ENCODE measurements at places on chromosomes 1 and 21.

GRCh38 chr1:18693256-18694098, 62.8 kb downstream of the PAX7 start:
- DNase-seq = no peak

GRCh38 chr1:33548319-33548718, 75.9 kb downstream of the ZSCAN20 start:
- DNase-seq = no peak

DNA sequence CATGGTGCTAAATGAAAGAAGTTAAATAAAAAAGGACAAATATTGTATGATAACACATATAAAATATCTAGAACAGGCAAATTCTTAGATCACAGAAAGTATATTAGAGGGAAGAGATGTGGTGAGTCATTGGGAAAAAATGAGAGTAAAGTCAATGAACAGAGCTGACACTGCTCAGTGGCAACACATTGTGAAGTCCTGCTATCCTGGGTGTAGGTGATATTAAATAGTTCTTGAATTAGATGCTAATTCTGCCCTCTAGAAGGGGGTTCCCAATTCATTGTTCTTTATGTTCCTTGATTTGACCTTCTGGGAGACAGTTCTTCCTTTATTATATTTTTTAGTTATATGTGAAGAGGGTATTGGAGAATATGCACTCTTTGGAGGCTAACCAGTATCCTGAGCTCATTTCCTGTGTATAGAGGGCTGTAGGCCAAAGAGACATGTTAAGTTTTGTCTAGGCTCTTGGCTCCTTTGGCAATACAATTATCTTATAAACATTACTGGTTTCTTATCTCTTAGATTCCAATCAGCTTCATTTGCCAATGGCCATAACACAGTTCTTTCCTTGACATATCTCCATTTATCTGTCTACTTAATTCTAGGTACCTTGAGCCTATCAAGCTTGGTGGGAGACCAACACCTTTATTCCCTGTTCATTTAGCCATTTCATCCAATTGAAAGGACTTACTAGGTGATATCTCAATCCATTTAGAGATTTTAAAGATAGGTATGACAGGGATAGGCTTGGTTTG, 6.6 kb upstream of the SLC35A3 start:
- DNase-seq = peak; percentile 78

- DNase-seq = no peak
These were observed 37.0 kb downstream of the PATJ start for GRCh38 chr1:61779231-61779630.

DNA sequence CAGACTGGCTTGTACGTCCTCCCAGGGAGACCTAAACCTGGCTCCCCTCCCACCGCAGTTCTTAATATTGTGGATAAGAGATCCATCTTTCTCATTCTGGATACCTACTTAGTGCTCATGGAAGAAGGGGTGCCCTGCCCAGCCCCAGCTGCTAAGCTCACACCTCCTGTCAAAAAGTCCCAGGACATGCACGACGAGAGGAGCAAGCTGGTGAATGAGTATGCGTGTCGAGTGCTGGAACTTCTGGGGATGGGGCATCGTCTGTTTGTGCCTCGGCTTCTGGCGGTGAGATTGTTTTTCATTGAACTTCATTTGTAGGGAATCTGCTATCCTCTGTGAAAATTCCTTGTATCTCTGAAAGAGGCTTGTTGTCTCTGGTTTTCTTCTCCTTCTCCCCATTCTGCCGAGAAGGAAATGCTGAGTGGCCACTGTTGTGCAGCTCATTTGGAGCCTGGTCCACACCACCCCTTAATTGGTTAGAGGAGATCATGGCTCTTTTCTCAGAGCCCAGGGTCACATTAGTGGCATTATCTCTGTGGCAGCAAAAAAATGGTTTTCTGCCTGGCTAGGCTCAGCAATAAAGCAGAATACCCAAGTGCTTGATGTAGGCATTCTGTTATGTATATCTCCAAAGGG, 199.4 kb upstream of the CACYBP start:
- DNase-seq = no peak

DNA sequence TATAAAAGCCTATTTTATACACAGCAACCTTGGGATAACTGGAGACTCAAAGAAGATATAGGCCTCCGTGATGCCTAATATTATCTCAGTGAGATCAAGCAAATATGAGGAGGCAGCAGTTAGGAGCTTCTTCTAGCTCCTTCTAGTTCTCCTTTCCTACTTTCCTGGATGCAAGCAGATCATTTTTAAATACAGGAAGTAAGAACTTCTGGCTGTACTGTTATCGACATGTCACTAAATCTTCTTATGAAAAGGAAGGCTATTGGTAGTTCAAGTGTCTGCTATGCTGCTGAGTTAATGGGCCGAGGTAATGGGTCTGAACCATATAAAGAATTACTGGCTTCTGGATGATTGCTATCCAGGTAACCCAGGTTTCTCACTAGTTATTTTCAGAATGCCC, 15.9 kb downstream of the HSPA13 start:
- DNase-seq = no peak

DNA sequence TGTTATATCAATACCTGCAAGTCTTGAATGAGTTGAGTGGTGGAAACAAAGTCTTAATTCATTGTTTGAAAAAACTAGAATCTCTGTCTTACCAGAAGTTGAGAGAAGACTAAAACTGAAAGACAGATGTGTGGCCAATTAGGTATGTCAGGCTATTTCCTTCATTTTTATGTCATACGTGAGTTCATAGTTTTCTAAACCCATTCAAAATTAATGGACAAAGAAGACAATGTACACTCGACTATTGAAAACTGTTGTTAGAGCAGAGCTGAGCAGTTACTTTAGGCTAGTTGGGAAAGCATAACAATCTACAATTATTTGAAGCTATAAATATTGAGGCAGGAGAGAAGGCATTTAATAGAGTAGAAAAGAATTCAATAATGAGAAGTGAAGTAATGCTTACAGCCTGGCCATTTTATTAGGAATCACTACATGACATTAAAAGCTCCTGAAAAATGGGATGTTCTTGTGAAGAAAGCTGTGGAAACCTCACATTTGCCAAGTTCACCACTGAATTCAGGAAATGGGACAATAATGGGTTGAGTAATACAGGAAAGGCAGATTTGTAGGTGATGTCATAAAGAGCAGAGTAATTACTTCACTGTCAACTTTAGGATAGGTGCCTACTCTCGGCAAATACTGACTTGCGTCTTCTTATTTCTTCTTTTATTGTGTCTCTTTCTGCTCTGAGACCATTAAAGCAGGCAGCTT, 204.4 kb downstream of the PLA2G4A start:
- DNase-seq = peak; percentile 46

DNA sequence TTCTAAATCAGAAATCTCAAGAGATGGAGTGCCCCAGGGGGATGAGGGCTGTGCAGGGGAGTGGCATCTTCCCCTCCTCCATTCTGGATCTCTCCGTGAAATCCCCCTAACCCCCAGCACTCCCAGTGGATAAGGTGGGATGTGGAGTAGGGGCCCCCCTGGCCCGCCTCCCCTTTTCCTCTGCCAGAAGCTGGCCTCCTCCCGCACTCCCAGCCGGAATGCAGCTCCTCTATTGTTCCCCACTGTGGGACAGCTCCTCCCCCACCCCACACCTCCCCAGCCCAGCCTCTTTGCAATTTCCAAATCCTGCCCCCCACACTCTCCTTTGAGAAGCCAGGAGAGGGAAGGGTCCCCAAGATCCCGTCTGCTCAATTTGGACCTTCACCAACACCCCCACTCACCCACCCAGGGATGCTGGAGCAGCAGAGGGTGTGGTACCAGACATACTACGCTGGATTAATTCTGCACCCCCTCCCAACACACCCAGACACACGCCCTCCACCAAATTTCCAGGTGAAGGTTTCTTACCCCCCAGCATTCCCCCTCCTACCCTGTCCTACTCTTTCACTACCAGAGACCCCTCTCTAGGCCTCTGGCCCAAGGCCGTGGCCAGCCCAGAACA, 1.9 kb downstream of the MEX3A start:
- DNase-seq = no peak

DNA sequence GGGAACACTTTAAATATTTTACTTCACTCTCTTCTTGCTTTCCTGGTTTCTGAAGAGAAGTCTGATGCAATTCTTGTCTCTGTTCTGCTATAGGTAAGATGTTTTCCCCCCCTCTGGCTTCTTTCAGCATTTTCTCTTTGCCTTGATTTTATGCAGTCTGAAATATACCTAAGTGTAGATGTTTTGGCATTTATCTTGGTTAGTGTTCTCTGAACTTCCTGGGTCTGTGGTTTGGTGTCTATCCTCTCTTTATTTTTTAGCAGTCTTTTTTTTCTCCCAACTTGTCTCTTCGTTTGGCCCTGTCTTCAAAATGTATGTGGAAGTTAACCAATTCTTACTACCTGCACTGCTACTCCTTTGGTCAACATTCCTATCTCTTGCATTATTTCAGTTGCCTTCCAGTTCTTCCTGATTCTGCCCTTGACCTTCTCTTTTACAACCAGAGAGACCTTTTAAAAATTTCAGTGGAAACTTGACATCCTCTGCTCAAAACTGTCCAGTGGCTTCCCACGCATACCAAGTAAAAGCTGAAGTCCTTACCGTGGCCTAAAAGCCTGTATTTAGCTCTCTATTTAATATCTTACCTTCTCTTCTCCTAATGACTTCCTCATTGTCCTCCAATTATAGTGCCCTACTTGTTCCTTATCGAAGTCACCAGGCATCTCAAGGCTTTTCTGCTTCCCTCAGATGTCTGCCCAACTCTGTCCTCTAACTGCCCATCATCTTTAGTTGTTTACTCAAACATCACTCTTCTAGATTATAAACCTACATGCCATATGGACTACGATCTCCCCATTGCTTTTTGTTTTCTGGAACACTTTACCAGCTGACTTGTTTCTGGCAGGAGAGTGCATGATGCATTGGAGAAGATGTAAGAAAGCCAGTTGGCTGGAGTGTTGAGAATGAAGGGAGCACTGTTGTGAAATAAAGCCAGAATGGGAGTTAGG, 40.9 kb downstream of the RAP1A start:
- no peak for DNase-seq

GRCh38 chr21:25987531-25987930, 183.0 kb downstream of the APP start:
- DNase-seq = peak; percentile 46

DNA sequence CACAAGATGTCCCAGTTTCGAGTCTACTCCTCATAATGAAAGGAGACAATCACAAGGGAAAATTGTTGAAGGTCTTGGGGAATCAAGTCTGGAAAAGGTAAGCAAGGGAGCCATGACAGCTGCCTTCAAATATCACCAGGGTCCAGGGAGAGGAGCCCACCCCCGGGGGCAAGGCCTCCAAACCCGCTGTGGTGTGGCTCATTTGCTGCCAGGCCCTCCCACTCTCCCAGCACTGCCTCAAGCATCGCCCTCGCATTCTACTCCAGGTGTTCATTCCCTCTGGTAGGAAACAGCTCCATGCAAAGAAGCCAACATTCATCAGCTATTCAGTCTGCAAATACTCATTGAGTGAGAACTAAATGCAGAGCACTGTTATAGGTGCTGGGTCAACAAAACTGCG, 8.6 kb downstream of the S100A9 start:
- no peak for DNase-seq

DNA sequence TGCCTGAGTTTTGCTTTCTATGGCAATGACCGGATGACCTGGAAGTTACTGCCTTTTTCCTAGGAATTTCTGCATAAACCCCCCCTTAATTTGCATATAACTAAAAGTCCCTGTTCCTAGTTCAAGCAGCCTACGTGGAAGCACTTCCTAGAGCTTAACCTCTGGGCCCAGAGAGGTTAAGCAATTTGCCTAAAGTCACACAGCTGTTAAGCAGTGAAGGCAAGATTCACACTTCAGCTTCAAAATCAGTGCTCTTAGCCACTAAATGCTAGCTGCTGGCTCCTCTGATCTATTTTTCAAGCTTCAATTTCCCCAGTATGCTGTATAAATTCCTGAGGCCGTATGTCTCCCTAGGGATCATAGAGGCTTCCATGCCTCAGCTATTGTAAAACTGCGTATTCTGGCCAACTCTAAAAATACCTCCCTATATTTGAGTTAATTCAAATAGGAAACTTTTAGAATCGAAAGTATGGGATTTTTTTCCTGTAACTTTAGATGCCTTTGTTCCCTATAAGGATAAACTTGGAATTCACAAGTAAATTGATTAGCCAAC, 53.1 kb upstream of the CD5L start:
- DNase-seq = no peak

DNA sequence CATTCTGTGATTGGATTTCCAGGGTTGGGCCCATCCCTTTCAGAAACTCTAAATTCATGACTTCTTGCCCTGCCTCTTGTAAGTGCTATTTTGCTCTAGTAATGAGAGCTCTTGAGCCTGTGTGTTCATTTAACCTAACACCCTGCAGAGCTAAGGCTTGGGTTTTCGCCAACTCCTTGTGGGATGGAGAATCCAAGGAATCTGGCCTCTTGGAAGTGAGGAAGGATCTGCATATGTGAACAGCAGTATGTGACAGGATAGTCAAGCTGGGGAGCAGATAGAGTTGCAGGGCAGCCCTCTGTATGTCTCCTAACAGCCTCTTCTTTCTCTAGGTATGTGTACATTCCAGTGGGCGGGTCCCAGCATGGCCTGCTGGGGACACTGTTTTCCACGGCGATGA, 258.9 kb downstream of the HHAT start:
- DNase-seq = peak; percentile 12

GRCh38 chr1:201895913-201896807, 7.5 kb downstream of the SHISA4 start:
- DNase-seq = peak; percentile 84

- no peak for DNase-seq
These were observed 14.7 kb downstream of the ADCY10 start for GRCh38 chr1:167899253-167899681.

DNA sequence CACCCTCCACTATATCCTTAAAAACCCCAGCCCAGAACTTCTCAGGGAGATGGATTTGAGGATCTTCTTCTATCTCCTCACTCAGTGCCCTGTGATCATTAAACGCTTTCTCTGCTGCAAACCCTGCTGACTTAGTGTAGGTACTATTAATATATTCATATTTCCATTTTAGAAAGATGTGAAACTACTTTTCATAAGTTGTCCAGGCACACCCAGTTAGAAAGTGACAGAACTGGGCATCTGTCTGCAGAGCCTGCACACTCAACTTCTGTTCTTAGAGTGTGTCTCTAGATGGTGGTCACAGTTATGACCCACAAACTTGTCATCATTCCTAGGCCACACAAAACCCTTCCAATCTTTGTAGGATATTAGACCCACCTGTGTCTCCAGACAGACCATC, 55.0 kb downstream of the FCRL5 start:
- DNase-seq = no peak

DNA sequence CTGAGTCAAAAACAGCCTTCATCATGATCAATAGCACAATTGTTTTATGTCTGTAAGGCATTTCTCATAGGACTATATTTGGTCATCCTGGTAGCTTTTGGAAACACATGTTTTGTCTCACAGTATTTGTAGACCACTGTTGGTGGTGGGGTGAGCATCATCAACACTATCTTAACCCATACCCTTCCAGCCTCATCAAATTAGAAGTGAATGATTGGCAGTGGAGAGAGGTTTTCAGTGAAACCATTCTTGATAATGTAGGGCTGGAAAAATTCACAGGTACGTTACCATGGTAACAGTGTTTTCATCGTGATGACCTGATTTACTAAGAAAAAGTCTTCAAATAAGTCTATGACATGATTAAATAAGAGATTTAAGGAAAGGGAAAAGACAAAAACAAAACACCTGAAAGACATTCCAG, 45.3 kb upstream of the C1orf105 start:
- DNase-seq = no peak

Measured in HT1080 (cell line).